ENCODE measurements at places on chromosomes 11 and 22.

DNA sequence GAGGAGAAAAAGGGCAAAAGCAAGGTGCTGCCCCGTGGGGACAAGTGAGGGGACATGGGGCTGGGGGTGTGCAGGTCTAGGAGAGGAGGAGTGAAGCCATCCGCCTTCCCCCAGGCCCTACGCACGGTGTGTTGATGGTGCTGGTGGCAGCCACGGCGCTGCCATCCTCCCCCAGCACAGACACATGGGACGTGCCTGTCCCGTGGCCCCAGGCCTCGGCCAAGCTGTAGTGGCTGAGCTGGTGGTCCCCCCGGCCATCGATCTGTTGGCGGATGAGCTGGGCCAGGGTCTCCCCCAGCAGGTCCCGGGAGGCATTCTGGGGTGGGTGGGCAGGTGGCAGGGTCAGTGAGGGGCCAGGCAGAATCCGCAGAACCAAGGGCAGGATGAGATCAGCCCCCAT lies 18.9 kb downstream of the GGT5 start:
- DNase-seq = no peak

GRCh38 chr11:118918686-118919280 lies 6.9 kb downstream of the BCL9L start:
- DNase-seq = no peak

- no peak for DNase-seq
Observed at GRCh38 chr11:94308024-94308423, 3.6 kb downstream of the IZUMO1R start.

DNA sequence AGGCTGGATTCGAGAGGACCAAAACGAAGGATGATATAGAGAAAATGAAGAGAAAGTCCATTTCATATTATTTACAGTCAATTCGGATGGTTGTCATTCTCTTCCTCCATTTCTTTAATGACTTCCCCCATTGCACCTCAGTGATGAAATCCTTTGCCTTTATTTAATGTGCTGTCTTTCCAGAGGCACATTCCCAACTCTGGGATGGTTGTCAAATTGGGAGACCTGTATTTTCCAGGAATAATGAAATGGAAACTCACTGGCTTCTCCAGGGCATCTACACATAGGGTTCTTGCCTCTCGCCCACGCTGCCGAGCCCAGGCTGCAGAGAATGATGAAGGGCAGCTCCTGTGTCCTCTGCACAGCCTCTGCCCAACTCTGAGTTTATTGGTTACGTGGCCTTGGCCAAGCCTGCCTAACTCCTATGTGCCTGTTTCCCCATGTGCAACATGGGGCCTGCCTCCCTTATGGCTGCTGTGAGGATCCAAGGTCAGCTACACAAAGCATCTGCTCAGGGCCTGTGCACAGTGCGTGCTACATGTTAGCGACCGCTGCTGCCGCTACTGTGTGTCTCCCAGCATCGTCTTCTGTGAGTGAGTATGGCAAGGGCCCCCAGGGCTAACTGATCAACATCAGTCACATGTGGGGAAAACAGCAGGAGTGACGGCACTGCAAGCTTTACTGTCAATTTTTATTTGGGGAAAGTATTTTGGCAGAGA lies 81.5 kb upstream of the BID start:
- no peak for DNase-seq

DNA sequence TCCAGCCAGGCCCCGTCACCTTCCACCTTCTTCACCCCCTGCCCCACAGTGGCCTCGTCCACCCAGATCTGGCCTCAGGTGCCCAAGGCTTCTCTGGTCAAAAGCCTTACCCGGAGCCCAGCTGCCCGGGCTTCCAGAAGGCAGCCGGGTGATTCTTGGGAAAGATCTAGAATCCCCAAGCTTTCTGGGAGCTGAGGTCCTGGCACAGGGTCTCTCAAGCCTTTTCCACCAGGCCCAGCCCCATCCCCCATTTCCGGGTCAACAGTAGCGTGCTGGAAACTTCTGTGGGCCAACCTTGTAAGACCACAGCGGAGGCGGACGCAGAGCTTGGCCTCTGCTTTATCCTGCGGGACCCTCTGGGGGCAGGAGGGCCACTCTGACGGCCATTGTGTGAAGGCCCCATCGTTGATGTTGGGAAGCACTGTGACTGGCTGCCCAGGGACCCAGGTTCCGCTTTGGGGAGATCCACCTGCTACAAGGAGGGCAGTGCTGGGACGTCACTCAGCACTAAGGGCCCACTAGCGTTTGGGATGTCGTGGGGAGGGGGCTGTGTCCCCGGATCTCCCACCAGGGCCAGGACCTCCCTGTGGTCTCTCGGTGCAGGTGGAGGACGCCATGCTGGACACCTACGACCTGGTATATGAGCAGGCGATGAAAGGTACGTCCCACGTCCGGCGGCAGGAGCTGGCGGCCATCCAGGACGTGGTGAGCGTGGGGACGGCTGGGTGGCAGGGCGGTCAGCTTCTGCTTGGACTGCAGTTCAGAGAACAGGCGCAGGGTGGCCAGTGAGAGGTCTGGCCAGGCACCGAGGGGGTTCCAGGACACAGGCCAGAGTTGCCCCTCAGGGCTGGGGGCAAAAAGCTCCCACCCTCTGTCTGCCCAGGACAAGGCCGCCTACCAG lies 11.5 kb downstream of the TSPAN32 start:
- DNase-seq = no peak

GRCh38 chr11:125516245-125516644 lies 20.2 kb upstream of the FEZ1 start:
- no peak for DNase-seq

GRCh38 chr11:121581607-121582006 lies 128.8 kb upstream of the SORL1-AS1 start:
- DNase-seq = no peak

- no peak for DNase-seq
Observed at GRCh38 chr11:65058012-65058411, 341 bp downstream of the NAALADL1 start.

GRCh38 chr11:18010121-18010670 lies 2.7 kb downstream of the SERGEF start:
- no peak for DNase-seq

GRCh38 chr11:64150051-64150450 lies 15.9 kb downstream of the MACROD1 start:
- DNase-seq = no peak

GRCh38 chr11:66421492-66422205 lies 814 bp downstream of the NPAS4 start:
- DNase-seq = peak; percentile 59

GRCh38 chr22:20299746-20300136 lies 20.1 kb downstream of the DGCR6L start:
- no peak for DNase-seq

DNA sequence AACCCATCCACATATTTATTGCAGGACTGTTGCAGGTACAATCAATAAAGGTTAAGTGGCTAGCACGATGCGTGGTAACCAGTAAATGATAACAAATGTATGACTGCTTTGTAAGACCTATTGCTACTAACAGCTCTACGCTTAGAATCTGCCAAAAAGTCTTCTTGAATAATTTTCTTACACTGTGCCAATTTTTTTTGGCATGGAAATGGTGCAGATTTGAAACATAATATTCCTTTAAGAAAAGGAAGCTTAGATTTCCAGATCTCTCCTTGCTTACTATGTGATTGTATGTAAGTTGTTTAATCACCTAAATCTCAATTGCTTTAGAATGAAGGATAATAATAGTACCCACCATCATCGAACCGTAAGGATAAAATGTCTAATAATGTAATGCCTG lies 192.0 kb downstream of the LRRC4C start:
- DNase-seq = no peak

- no peak for DNase-seq
Observed at GRCh38 chr22:43447380-43447779, 35.6 kb downstream of the MPPED1 start.

GRCh38 chr11:1195682-1196515 lies 27.0 kb upstream of the MUC5B start:
- DNase-seq = no peak

DNA sequence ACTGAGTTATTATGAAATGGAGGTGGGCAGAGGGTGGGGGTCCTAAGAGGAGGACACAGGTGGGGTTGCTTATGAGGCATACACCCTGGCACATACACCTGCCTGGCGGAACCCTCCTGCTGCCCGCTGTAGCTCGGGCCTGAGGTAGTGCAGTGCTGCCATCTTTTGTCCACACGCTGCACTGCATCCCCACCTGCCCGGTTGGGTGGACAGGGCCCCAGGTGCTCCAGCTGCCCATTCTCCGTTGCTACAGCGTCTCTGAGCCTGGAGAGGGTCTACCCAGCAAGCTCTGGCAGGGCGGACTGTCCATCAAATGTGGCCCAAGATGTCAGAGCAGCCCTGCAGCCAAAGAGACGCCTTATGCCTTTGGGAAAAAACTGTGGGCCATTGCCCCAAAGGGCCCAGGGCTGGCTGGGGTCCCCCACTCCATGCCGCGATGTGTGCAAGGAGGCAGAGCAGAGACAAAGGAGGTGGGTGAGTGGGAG lies 131.2 kb downstream of the BUD13 start:
- DNase-seq = no peak

- DNase-seq = no peak
Observed at GRCh38 chr11:6557761-6558674, 45.4 kb downstream of the RRP8 start.

- DNase-seq = no peak
Observed at GRCh38 chr22:46933040-46933930, 170.8 kb downstream of the TBC1D22A start.

- DNase-seq = no peak
Observed at GRCh38 chr11:12123273-12123672, 12.9 kb downstream of the MICAL2 start.

DNA sequence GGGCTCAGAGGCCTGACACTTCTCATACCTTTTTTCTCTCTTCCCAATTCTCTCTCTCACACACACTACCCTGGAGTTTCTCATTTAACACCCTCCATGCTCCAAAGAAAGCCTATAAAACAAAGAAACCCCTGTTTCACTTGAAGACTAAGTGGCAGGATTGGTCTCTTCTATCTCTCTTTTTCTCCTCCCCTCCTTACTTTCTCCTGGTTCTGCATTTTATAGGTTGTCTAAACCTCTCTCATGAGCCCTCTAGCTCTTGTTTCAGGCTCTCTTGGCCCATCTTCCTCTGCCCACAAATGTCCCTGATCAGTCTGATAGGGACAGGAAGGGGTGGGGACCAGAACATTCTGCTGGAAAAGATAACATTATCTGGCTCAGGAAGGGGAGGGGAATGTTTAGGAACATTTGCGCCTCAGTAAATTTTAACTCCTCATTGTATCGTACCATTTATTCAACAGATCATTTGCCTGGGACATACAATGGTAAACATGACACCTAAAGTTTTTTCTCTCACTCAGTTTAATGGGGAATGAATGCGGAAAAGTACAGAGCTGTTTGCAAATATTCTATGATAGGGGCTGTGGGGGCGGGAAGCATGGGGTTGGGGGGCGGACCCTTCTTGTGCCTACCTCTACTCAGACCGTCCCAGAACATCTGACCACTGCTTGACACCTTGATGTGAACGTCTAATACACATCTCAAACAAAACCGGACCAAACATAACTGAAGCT lies 10.8 kb downstream of the CRYBA4 start:
- DNase-seq = no peak

GRCh38 chr11:133726542-133726941 lies 118.8 kb downstream of the SPATA19 start:
- no peak for DNase-seq

- no peak for DNase-seq
Observed at GRCh38 chr11:76339221-76339620, 41.7 kb downstream of the THAP12 start.

DNA sequence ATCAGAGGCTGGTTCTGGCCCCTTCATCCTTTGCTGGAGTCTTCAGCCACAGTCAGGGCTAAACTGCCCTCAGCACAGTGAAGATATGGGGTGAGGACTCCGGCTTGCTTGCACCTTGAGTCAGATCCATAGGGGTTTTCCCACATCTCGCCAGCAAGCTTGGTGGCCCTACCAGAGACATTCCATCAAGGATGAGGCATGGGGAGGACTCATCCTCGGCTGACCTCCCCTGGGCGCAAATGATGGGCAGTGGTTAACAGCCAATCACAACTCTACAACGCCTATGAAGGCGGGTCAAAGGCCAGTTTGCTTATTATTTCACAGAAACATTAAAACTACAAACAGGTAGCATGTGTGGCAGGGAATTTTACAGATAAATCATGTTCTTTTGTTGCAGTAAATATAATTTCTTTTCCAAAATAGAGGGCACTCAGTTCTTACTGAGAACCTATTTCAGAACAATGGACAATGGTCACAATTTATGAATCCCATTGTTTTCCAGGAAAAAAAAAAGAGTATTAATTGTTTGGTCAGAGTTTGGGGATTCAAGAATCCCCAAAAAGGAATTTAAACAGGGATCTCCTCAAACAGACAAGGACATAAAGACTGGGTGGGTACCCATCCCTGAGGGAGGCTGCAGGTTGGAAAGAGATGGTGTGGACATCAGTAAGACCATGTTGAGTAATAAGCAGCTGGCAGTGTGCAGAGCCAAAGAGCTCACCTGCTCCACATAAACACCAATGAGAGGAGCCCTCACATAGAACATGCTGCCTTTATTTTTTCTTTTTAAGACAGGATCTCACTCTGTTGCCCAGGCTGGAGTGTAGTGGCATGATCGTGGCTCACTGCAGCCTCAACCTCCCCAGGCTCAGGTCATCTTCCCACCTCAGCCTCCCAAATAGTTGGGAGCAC lies 14.8 kb downstream of the PLAAT3 start:
- DNase-seq = no peak

- no peak for DNase-seq
Observed at GRCh38 chr11:27061461-27061821, 20.8 kb downstream of the BBOX1 start.

All from retinal pigment epithelial cell (primary cell).